Neural progenitor cell (in vitro differentiated cells): ENCODE measurements at places on chromosomes 7 and 10. TPM values are rescaled to one million over a fixed set of nuclear protein-coding genes. Genes with fewer than 3 reads are reported as not detected.

The PIK3CG gene
- total RNA-seq: not detected in 2 replicates

The RBM20 gene
- 0.28 and 0.32 TPM in 2 replicates for total RNA-seq

- no peak for DNase-seq
Measured at GRCh38 chr7:105408791-105409410, 20.2 kb upstream of the SRPK2 start.

DNA sequence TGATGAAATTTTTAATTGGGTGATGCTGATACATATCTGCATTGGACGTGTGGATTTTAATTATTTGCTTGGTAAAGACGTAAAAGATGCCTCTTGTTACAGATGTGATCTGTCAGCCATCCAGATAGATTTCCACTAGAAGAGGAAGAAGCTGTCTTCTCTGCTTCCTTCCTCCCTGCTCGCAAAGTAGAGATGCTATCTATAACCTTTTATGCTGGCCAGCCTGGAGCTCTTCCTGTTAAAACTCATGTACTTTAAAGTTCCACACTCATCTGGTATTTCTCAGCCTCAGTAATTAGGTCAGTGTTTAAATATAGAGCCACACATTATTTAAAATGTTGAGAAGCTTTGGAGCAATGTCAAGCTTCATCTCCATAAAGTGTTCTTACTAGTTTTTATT, 51.2 kb upstream of the TMEM229A start:
- no peak for DNase-seq

DNA sequence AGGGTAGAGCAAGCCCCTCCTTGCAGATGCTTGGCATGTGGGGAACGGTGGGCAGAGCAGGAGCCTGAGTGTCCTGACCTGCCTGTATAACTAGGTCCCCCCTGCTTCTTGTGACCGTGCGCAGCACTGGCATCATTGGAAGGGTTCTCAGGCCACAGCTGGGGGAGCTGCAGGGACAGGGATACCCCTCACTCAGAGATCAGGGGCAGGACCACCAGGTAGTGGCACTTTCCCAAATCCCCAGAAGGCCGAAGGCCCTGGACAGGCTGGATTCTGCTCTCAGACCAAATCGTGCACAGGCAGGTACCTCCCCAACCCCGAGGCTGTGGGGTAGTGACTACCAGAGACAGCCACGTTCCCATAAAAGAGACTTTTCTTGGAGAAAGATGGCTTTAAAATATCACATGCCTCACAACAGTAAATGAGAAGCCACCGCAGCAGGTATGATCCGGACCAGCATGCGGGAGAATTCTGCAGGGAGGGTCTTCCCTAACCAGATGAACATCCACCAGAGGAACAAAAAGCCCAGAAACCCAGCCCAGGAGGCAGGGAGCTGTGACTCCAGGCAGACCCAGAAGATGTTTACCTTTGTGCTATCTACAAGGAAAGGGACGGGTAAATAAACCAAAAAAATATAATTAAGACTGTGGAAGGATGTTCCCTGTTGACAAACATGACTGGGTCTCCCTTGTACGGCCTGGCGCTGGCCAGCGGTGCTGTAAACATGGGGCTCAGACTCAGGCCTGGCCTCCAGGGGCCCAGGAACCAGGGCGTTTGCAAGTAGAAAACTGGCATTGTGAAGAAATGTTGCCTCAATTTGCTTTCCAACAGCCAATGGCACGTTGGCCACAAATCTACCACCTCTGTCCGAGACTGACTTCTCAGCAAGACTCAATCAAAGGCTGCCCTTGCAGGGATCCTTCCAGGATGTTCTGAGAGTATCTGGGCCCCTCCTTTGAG, 180.0 kb downstream of the TNS3 start:
- no peak for DNase-seq

- no peak for DNase-seq
Measured at GRCh38 chr7:66912195-66912594, 8.8 kb upstream of the TMEM248 start.

The SPDYE2B gene
- not detected in 2 replicates for total RNA-seq

DNA sequence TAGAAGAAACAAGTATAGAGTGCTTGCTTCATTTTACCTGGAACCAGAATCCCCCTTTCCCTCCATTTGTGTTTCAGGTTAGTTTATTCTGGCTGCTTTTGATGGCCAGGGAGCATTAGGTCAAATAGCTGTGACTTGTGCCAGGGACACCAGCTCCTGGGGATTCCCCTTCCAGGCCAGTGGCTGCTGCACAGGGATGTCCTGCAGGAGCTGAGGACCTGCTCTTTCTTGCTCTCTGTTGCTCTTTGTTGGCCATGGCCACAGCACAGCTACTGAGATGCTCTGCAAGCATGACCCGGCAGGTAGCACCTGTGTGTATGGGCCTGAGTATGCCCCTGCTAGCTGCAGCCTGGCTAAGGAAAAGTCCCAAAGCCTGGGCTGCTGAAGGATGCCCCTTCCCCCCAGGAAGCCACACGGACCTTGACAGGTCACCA, 208.9 kb downstream of the EBF3 start:
- no peak for DNase-seq

- peak; percentile 27 for DNase-seq
Measured at GRCh38 chr7:129295015-129295423, 70.2 kb downstream of the AHCYL2 start.
